ENCODE measurements at places on chromosomes 5 and 9.

- DNase-seq = peak; percentile 21
Measured at GRCh38 chr5:65760504-65761275, 38.7 kb downstream of the NLN start.

DNA sequence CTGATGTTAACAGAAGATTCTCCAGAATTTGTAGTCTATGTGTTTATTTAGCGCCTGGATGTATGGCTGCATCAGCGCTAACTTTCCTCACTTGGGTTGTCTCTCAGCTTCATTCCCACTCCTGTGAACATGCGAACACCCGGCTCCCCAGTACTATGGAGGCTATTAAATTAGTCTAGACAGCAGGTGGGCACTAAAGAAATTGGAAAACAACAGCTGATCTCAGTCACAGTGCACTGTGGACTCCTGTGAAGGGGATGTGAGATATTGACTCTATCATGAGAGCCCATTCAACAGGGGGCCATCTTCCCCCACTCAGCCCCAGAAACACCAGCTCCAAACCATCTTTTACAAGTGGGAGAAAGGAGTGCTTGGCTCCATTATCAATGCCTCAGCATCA lies 471.0 kb downstream of the KDM4C start:
- DNase-seq = no peak

- no peak for DNase-seq
Measured at GRCh38 chr9:131817073-131817472, 77.2 kb upstream of the RAPGEF1 start.

DNA sequence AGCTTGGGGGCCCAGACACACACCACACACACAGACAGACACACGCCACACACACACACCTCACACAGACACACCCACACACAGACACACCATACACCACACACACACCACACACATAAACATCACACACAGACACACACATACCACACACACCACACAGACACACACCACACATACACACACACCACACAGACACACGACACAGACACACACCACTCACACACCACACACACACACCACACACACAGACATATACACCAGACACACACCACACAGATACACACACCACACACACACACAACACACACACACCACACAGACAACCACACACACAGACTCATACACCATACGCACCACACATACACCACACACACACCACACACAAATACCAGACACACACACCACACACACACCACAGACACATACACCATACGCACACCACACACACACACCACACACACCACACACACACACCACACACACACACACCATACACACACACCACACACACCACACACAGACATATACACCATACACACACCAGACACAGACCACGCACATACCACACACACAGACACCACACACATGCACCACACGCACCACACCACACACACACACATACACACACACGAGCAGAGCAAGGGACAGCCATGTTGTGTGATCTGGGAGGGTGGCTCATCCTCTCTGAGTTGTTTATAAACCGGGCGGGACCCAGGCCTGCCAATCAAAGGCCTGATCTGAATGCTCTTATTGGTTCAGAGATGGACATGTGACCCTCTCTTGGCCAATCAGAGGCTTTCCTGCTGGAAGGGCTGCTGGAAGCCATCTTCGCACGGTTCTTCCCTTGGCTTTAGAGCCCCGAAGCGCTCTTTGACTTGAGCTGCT lies 148.3 kb downstream of the GAPVD1 start:
- DNase-seq = no peak

- DNase-seq = no peak
Measured at GRCh38 chr5:143440448-143441115, 37.1 kb upstream of the NR3C1 start.

DNA sequence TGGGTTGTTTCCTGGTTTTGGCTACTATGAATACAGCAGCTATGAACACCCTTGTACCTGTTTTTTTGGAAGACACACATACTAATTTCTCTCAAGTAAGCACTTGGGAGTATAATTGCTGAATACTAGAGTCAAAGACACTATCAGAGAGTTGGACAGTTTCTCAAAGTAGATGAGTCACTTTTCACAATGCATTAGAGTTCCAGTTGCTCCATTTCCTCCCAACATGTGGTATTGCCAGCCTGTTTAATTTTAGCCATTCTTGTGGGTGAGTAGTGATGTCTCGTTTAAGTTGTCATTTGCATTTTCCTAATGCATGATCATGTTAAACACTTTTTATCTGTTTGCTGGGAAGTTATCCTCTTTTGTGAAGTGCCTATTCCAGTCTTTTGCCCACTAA lies 81.6 kb upstream of the GDNF start:
- no peak for DNase-seq

GRCh38 chr9:132309056-132309455 lies 45.7 kb downstream of the SETX start:
- DNase-seq = no peak

DNA sequence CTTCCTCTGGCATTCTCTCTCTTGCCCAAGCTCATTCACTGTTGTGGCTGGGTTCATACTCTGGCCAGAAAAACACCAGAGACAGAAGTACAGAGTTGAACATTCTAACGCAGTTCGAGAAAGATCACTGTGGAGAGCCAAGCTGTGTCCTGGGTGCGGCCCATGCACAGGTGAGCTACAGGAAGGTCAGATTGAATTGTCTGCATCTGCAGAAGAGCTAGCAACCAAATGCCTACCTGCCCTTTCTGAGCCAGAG lies 126.8 kb upstream of the DPYSL3 start:
- DNase-seq = no peak

- no peak for DNase-seq
Measured at GRCh38 chr5:15683332-15683731, 183.4 kb downstream of the FBXL7 start.

DNA sequence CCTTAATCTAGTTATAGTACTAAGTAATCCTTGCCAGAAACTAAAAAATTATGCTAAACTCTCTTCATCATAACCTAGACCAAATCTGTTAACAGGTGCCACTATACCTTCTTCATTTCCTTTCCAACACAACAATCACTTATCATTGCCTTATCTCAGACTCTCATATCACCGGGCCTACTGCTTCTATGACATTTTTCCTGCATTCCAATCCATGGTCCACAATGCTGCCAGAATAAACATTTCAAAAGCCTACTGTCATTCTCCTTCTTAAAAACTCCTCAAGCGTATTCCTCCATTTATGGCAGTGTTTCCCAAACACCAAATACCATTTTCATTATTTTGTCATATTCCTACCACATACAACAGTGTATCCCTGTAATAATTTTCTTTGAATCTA lies 6.5 kb downstream of the PPP6C start:
- DNase-seq = no peak

DNA sequence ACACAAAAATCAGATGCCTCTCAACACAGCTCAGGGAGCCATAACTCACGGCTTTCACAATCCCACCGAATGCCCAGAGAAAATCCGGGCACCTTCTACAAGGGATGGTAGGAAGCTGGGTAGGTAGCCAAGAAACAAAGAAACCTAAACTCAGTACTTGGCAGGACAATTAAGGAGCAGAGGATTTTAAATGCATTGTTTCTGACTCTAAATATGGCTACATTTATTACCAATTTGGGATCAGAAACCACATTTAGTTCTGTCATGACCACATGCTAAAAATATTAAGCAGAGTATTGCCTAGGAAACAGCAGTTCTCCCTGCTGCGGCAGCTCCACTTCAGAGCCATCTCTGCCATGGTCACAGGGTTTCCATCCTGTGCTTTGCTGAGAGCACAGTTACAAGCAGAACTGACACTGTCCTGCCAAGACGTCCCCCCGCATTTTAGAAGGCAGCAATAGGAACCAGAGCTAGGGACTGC lies 57.5 kb downstream of the SIL1 start:
- no peak for DNase-seq

DNA sequence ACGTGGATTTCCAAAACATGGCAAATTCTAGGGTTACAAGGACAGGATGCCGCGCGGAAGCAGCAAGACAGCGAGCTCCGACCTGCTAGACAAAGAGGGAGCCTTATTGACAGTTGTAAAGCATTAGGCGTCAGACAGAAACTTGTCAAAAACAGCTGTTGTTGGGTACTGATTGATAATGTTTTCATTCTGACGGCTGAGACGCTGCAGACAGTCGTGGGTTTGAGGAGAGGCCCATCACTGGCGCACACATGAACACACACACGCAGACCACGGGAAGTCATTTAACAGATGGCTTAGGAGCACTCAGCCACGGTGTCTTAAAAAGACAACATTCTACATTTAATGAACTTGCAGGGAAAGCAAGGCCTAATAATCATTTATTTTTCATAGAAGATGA lies 324.0 kb downstream of the NDUFS4 start:
- no peak for DNase-seq

GRCh38 chr5:146623666-146624065 lies 107.7 kb upstream of the GPR151 start:
- DNase-seq = no peak

GRCh38 chr9:69971643-69972449 lies 71.8 kb upstream of the MAMDC2 start:
- DNase-seq = peak; percentile 17

DNA sequence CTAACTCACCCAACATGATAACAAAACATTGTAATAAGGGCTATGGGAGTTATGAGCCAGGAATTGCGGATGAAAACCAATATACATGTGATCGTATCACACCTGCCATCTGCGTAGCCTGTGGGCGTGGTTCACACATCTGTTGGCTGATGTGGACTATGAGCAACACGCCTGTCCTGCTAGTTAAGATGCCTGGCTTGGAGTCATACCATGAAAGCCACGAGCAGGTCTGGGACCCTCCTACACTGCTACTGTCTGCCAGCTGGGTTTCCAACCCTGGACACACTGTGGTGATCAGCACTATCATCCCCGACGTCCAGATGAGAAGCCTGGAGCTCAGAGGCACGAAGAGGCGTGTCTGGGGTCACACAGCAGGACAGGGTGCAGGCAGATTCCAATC lies 40.2 kb downstream of the STK10 start:
- no peak for DNase-seq

DNA sequence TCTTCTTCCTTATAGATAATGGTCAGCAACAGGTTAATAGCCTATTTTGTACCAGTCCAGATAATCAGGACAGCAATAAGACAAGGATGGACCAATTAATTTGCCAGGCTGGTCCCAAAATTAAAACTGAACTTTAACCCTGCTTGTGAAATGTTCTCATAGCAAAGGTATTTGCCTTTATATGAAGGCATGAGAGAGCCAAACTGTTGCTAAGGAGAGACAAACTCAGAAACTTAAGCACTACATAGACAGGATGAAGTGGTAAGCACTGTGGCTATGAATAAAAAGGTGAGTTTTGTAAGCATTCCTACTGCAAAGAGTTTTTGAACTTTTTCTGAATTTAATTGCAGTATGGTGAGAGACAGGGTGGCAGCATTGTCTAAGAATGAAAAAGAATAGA lies 174.7 kb upstream of the PPP1R2B start:
- no peak for DNase-seq

- no peak for DNase-seq
Measured at GRCh38 chr5:6194261-6194875, 184.0 kb downstream of the MED10 start.

DNA sequence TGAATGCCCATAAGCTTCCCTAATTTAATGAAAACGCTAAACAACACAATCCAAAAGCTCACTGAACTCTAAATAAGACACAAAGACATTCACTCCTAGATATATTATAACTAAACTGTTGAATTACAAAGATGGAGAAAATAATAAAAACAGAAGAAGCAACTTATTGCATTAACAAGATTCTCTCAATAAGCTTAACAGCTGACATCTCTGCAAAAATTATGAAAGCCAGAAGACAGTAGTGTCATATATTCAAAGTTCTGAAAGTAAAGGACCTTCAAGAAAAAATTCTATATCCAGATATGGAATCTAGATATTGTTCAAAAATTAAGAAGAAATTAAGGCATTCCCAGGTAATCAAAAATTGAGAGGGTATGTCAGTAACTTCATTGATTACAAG lies 957.8 kb upstream of the TYRP1 start:
- no peak for DNase-seq

- DNase-seq = no peak
Measured at GRCh38 chr9:89740722-89741121, 135.9 kb downstream of the GADD45G start.

GRCh38 chr9:131534721-131535237 lies 3.7 kb upstream of the UCK1 start:
- DNase-seq = no peak

DNA sequence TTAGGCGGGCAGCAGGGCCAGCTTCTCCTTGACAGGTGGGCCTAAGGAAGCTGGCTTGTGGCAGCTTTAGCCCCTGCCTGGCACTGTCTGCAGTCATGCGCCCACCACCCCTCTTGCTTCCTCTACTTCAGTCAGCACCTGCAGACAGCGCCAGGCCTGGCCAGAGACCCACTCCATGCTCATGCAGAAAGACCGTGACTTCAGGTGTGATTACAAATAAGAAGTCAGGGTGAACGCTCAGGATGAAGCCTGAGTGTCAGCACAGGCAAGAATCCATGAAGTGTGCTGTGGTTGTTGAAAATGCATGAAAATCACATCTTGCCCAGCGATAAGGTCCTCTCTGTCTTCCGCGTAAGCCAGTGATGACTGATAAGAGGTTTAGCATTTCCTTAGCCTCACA lies 3.4 kb downstream of the CSF2 start:
- no peak for DNase-seq

DNA sequence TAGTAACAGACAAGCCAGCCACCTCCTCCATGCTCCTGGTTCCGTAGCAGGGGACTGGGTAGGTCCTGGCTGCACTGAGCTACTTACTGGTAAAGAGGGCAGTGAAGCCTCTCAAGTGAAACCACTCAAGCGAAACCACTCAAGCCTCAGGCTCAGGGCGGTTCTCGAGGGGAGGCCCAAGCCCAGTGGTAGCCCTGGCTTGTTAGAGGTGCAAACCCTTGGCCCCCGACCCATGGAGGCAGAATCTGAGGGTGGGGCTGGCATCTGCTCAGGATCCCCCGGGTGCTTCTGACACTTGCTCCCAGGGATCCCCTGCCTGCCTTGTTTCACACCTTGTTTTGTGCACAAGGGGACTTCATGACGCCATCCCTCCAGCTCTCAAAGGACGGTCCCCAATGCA lies 76.5 kb upstream of the OLFM1 start:
- DNase-seq = no peak

DNA sequence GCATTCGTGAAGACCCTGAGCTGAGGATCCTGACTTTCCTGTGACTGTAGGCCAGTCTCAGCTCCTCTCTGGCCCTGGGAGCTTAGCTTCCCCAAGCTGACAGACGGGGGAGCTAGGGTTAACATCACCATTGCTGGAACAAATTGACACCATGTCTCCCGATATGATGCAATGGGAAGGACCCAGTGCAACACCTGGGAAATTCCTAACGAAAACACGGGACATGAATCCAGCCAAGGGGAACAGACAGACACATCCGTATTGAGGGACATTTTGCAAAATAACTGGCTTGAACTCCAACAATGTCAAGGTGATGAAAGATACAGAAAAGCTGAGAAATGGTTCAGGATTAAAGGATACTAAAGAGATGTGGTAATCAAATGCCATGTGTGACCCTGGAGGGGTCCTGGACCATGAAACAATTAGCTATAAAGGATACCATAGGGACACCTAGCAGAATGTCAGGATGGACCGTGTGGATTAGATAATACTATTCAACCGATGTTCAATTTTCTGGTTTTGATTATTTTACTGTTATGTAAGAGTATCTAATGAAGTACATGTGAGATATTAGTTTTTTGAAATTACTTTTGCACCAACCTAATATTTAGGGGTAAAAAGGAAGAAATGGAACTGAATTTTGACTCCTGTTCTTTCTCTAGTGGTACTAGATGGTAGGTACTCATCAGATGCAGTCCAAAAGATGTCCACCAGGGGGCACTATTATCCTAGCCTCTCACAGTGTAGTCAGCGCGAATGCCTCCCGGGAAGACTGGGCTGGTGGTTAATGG lies 52.7 kb downstream of the NDST1 start:
- peak; percentile 73 for DNase-seq

All from activated CD8-positive, alpha-beta memory T cell treated with anti-CD3 and anti-CD28 coated beads for 1 hour (primary cell).